ENCODE measurements at places on chromosomes 1 and 21. TPM values are rescaled to one million over a fixed set of nuclear protein-coding genes. Genes with fewer than 3 reads are reported as not detected.

GRCh38 chr1:20178634-20179370 lies 7.1 kb upstream of the UBXN10 start:
- no peak overlapping the region for H3K4me3 ChIP-seq
- no peaks in the 10 kb centered on the region for H3K4me1 ChIP-seq
- peaks cover 2% of the 10 kb centered on the region for H3K27me3 ChIP-seq
- DNase-seq = no peak

DNA sequence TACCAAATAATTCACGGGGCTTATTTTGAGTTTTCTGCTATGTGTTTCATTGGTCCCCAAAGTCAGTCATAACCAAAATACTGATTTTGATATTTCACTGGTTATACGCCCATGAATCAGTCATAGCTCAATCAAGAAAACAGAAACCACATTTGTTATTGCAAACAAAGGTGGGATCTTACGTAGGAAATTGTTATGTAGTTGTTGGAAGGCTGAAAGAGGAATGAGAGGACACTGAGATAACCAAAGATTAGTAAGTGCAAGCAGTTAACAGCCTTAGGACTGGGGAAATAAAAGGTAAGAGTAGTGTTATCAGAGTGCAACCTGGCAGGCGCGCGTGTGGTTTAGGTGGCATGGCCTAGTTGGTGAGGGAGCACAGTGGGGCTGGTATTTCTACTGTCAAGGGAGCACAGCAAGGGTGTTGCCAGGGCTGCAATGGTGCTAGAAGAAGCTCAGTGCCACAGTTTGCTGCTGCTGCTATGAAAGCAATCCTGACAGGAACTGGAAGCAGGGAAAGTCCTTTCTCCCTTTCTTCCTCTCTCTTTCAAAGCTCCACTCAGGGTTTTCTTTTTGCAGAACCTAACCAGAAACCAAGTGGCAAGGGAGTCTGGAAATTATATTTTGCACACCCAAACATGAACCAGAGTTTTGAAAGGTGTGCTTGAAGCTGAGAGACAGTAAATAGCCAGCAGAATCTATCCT lies 33.7 kb downstream of the RTCA start:
- H3K36me3 ChIP-seq = no peaks in the 10 kb centered on the region
- H3K4me1 ChIP-seq = no peaks in the 10 kb centered on the region
- no peak overlapping the region for H3K27ac ChIP-seq
- H3K4me3 ChIP-seq = no peak overlapping the region
- no peaks in the 10 kb centered on the region for H3K27me3 ChIP-seq
- DNase-seq = no peak

DNA sequence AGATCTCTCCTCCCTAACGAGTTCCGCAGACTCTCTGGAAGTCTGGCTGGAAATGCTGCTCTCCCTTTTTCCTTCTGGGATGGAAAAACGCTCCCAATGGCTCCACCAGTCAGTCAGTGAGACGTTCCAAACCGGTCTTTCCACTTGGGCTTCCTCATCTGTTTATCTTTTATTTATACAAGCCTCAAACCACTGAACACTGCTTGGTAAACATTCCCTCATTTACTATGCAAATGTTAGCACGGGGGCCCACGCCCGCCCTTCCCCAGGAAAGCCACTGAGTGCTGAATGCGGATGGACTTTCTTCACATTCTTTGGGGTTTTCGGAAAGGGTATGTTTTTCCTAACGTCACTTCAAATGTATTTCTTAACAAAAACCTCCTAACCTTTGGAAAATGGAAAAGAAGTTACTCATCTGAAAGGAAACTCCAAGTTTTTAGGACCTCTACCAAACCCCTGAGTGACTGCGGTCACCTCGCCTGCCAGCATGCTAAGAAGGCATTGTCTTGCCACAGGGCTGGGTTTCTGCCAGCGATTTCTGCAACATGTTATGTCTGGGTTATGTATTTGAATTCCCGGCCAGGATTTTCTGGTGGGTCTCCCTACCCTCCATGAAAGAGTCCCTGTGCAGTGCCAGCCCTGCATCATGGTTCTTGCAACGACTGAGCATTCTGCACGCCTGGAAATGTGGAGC lies 14.0 kb upstream of the UMODL1 start:
- no peaks in the 10 kb centered on the region for H3K36me3 ChIP-seq
- peak overlapping the region; percentile 8 for H3K4me3 ChIP-seq
- peaks cover 9% of the 10 kb centered on the region for H3K4me1 ChIP-seq
- peak overlapping the region; percentile 82 for H3K27ac ChIP-seq

DNA sequence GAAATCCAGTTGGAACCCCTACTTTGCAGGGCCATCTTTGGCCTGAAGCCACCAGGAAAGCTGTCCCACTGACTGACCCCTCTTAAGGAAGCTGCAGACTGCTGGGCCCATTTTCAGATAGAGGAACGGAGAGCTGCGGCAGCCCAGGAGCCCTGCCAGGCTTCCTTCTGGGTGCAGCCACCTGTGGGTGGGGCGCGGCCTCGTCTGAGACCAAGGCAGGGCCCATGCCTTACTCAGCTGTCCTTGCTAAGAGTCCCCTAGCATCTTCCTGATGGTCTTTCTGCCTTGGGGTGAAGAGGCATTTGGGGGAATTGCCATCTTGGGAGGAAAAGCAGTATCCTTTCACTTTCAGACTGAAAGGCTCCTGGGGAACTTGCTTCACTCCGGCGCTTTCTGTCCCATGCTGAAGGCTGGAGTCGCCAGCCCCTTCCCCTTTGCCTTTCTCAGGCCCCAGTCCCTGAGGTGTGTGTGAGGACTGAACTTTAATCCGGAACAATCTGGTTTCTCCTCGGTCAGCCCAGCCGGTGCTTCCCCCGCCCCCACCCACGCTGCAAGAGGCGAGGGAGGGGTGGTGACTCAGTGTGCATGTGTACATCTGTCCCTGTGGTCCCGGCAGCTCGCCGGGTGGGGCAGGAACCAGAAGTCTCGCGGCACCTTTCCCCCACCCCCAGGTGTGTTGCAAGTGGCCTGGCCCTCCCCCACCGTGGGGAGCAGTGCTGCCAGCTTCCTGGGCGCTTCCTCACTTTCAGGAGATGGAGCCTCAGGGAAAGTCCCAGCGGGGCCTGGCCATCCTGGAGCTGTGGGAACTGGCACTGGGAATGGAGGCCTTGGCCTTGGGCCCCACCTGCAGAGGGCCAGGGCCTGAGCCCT lies 5.1 kb downstream of the ZC3H12A start:
- peak; percentile 88 for DNase-seq
- H3K27ac ChIP-seq = peak overlapping the region; percentile 92
- H3K36me3 ChIP-seq = peaks cover 36% of the 10 kb centered on the region
- H3K27me3 ChIP-seq = no peaks in the 10 kb centered on the region
- H3K4me1 ChIP-seq = peaks cover 34% of the 10 kb centered on the region

DNA sequence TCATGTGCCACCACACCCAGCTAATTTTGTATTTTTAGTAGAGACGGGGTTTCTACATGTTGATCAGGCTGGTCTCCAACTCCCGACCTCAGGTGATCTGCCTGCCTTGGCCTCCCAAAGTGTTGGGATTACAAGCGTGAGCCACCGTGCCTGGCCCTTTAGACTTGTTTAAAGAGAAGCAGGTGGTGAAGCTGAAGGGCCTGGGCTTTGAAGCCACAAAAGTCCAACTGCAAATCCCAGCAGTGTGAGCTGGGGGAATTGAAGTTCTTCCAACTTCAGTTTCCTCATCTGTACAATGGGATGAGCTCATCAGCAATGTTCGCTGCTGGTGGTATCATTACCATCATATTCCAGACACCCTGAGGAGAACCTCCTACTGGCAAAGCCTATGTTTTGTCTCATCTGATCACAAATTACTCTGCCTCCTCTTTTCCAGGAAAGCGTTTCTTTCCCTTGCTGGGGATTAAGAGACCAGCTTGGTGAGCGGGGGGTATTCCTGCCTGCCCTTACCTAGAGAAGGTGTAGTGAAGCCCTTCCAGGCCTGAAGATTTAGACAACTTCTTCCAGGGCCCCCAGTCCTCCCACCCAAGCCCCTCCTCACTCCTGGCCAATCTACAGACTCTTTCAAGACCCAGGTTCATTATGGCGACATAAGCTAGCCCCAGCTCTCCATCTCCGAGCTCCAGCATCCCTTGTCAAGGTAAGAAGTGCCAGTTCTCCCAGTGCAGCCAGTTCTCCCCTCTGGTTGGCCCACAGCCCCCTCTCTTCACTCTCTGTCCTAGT lies 2.4 kb upstream of the SHISA4 start:
- DNase-seq = no peak
- no peaks in the 10 kb centered on the region for H3K36me3 ChIP-seq
- peaks cover 28% of the 10 kb centered on the region for H3K4me1 ChIP-seq

- no peaks in the 10 kb centered on the region for H3K36me3 ChIP-seq
- peak; percentile 88 for DNase-seq
- H3K4me3 ChIP-seq = no peak overlapping the region
Measured at GRCh38 chr1:31750858-31751510, 13.2 kb downstream of the ADGRB2 start.

GRCh38 chr1:43435146-43436145 lies 18.3 kb downstream of the HYI start:
- no peaks in the 10 kb centered on the region for H3K27me3 ChIP-seq
- peaks cover 41% of the 10 kb centered on the region for H3K36me3 ChIP-seq
- H3K4me1 ChIP-seq = peaks cover 11% of the 10 kb centered on the region
- H3K4me3 ChIP-seq = no peak overlapping the region
- H3K27ac ChIP-seq = no peak overlapping the region
- peak; percentile 63 for DNase-seq

- H3K27me3 ChIP-seq = no peaks in the 10 kb centered on the region
- peaks cover 2% of the 10 kb centered on the region for H3K36me3 ChIP-seq
- H3K27ac ChIP-seq = peak overlapping the region; percentile 91
- DNase-seq = peak; percentile 63
- peaks cover 7% of the 10 kb centered on the region for H3K4me1 ChIP-seq
Measured at GRCh38 chr1:85259912-85260274, 431 bp upstream of the C1orf52 start.

DNA sequence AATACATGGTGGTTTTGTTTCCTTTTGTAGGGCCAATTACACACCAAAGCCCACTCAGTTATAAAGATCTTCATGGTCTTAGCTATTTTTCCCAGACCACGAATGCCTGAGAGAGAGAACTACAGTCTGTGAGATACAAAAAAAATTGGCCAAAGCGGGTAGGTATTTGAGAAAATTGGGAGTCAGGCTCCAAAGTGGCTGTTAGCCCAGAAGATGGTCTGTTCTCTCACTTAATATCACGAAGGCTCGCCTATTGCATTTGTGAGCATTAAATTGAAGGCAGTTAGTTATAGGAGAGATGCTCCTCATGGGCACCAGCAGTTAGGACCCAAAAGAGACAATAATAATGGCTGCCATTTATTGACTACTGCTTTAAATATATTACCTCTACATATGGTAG lies 342.7 kb downstream of the PLPP3 start:
- H3K27ac ChIP-seq = no peak overlapping the region
- H3K4me1 ChIP-seq = no peaks in the 10 kb centered on the region
- no peak for DNase-seq
- H3K4me3 ChIP-seq = no peak overlapping the region
- H3K36me3 ChIP-seq = no peaks in the 10 kb centered on the region

GRCh38 chr1:200699871-200700270 lies 30.2 kb upstream of the DDX59 start:
- no peaks in the 10 kb centered on the region for H3K27me3 ChIP-seq
- DNase-seq = peak; percentile 59
- no peak overlapping the region for H3K27ac ChIP-seq
- H3K4me3 ChIP-seq = no peak overlapping the region
- H3K4me1 ChIP-seq = no peaks in the 10 kb centered on the region
- no peaks in the 10 kb centered on the region for H3K36me3 ChIP-seq

GRCh38 chr1:214584805-214585766 lies 17.9 kb upstream of the CENPF start:
- no peak overlapping the region for H3K4me3 ChIP-seq
- H3K36me3 ChIP-seq = no peaks in the 10 kb centered on the region
- peak; percentile 69 for DNase-seq
- H3K4me1 ChIP-seq = peaks cover 3% of the 10 kb centered on the region
- H3K27ac ChIP-seq = no peak overlapping the region
- no peaks in the 10 kb centered on the region for H3K27me3 ChIP-seq

DNA sequence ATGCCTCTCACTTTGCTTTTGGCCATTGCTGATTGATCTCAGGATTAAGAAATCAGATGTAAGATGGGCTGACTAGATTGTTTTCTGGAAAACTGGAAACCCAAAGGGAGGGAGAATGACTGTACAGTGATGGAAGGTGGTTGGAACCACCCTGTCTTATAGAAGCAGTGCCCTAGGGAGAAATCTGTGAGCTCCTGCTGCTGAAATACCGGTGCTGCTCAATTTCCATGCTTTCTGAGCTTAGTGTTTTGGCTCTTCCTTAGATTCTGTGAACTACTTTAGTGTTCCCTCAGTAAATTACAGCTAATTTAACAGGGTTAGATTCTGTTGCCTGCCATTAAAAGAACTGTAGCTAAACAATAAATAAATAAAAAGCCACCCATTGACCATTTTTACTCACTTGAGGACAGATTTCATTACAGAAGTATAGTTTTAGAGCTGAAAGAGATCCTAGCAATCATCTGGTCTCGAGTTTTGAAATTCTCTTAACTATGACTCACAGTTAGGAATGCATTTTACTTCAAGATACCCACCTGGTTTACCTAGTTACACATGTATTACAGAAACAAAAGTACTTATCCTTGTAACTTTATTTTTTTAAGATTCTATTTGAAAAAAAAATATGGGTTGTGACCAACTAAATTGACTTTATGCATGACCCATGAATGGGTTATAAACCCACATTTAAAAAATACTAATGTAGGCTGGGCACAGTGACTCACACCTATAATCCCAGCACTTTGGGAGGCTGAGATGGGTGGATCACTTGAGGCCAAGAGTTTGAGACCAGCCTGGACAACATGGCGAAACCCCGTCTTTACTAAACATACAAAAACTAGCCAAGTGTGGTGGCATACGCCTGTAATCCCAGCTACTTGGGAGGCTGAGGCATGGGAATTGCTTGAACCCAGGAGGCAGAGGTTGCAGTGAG lies 33.2 kb downstream of the CAMSAP2 start:
- no peaks in the 10 kb centered on the region for H3K27me3 ChIP-seq
- peaks cover 3% of the 10 kb centered on the region for H3K36me3 ChIP-seq
- peaks cover 3% of the 10 kb centered on the region for H3K4me1 ChIP-seq
- no peak overlapping the region for H3K27ac ChIP-seq
- peak; percentile 28 for DNase-seq
- no peak overlapping the region for H3K4me3 ChIP-seq

DNA sequence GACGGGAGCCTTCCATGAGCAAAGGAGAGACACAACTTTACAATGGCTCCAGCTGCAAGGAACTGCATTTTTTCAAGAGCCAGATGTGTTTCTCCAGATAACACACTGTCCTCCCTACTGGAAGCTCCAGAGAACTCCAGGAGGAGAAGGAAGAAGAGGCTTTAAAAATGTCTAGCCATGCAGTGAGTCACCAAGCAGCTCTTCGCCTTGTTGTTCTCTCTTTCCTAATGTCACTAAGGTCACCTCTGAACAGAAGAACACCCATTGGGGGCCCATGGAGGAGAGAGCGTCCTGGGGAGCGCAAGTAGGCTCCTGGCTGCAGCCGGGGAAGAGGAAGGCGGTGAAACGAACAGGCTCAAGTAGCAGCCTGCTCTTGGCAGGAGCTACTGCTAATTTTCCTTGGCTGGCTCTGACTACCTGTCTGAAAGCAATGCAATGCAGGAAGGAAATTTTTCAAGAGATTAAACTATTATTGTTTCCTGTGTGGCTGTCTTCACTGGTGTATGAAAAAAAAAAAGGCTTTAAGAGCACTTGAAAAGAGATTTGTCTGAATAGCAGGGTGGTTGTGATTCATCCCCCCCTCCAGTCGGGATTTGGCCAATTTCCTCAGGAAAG lies 321.9 kb downstream of the SETD4 start:
- H3K36me3 ChIP-seq = no peaks in the 10 kb centered on the region
- no peak for DNase-seq
- no peak overlapping the region for H3K27ac ChIP-seq
- H3K4me3 ChIP-seq = no peak overlapping the region
- no peaks in the 10 kb centered on the region for H3K27me3 ChIP-seq

MAP3K7CL gene
- 50.6 TPM for total RNA-seq

SORT1 gene
- 37.5 TPM for total RNA-seq

CCDC181 gene
- 0.66 TPM for total RNA-seq

All from fibroblast of lung (primary cell).